ENCODE measurements at places on chromosomes 4 and X.

- peak; percentile 12 for DNase-seq
These were observed 1333.9 kb upstream of the TENM3 start for GRCh38 chr4:180909279-180909678.

GRCh38 chr4:15891312-15891711 lies 47.2 kb downstream of the FGFBP1 start:
- no peak for DNase-seq

DNA sequence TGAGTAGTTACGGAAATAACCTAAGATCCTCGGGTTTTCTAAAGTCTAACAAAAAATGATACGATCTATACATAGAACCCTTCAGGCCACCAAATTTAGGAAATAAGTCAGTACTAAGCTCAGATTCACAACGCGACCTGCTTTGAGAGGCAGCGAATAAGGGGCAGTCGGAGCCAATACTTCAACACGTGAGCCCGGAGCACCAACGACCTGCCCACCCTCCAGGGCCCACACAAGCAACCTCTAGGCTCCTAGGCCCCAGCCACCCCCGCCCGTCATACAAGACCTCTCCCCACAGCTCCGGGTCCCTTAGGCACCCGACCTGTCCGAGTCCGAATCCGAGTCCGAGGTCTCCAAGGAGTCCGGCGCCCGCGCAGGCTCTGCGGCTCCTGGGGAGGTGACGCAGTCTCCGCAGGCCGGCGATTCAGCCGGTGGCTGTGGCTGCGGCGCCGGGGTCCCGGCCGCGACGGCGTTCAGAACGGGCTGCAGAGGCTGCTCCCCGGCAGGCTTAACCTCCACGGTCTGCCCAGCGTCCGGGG lies 580 bp downstream of the NAF1 start:
- DNase-seq: peak; percentile 67

- DNase-seq: no peak
These were observed 144.5 kb downstream of the PPARGC1A start for GRCh38 chr4:23745377-23745776.

DNA sequence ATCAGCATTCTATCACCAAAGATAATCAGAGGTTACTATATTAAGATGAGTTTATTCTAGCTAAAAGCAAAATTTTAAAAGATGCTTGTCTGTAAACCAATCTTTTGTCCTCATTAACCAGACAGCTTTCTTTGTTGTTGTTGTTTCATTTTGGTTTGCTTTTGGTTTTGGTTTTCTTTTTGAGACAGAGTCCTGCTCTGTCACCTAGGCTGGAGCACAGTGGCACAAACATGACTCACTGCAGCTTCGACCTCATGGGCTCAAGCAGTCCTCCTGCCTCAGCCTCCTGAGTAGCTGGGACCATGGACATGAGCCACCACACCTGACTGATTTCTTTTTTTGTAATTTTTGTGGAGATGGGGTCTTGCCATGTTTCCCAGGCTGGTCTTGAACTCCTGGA lies 102.9 kb downstream of the COX18 start:
- no peak for DNase-seq

- peak; percentile 65 for DNase-seq
These were observed 4.2 kb downstream of the MID1 start for GRCh38 chrX:10615931-10616774.

GRCh38 chrX:82742351-82742750 lies 765.7 kb upstream of the POU3F4 start:
- no peak for DNase-seq

DNA sequence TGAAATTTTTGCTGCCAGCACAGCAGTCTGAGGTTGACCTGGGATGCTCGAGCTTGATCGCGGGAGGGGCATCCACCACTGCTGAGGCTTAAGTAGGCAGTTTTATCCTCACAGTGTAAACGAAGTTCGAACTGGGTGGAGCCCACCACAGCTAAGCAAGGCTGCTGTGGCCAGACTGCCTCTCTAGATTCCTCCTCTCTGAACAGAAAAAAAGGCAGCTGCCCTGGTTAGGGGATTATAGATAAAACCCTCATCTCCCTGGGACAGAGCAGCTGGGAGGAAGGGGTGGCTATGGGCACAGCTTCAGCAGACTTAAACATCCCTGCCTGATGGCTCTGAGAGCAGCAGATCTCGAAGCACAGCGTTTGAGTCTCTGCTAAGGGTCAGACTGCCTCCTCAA lies 314.6 kb downstream of the STPG2 start:
- DNase-seq: no peak

DNA sequence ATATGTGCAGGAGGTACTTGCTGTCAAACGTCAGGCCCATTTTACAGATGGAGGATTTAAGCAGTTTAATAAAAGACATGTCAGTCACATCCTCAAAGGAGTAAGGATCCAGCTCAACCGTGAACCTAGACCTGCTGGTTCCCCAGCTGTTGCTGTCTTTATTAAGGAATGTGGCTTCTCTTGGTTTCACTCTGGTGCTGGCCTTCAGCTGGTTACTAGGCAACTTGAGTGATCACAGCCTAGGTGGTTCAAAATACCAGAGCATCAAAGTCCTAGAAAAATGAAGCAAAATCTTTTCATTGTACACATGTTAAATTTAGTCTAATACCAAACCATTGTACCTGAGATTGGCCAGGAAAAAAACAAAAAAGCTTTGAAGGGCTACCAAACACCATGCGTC lies 32.7 kb upstream of the GLRA2 start:
- DNase-seq: no peak

DNA sequence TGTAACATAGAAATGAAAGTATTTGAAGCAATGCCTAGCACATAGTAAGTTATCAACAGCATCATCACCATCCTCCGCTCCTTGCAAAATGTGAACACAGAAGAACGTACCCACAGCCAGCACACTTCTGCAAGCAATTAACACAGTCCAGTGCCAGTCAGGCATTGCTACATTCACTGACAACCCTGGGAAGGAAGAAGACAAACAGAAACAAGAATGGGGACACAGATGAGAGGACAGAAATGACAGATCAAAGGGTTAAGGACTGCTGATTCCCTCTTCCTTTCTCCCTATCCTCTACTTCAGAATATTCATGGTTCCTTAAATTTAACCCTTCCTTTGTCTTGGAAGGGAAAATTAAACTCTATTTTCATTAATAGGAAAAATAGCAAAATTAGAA lies 53.1 kb downstream of the CHM start:
- no peak for DNase-seq

- DNase-seq: no peak
These were observed 145.8 kb downstream of the ADGRA3 start for GRCh38 chr4:22369901-22370562.

DNA sequence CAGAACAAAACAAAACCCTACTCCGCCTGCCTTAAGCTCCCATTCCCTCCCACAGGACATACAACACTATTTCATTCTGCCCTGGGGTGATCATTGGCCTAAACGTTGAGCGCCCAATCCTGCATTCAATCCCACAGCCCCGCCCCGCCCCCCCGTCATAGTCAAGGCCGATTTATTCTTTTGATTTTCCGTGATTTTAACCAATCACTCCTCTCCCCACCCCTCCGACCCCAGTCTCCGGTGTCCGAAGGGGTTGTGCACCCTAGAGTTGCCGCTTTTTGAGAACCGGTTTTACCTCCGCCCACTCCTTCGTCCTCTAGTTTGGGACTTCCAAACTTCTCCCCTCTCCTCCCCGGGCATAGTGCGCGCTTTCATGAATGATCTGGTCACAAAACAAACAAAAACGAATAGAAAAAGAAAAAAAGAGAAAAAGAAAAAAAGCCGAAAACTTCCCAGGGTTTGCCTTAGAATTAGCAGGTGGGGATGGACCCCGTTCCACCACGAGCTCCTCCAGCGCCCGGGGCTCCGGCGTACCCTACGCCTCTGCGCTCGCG lies 446 bp upstream of the UBE2A start:
- peak; percentile 53 for DNase-seq

DNA sequence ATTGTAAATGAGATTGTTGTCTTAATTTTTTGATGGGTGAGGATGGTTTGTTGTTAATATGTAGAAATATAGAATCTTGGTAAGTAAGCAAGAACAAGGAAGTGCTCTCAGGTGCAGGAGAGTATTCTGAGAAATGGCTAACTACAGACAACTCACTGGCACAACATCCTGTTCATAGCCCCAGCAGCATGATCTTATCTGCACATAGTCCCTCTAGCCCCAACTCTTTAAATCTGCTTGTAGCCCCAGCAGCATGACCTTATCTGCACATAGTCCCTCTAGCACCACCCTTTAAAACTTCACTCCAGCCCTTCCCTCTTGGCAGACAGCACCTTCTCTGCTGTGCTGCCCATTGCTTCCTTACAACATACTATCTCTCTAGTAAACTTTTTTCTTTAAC lies 1957.1 kb upstream of the ADGRL3 start:
- no peak for DNase-seq

- DNase-seq: no peak
These were observed 1.1 kb downstream of the GABRA2 start for GRCh38 chr4:46388857-46389256.

GRCh38 chrX:45524296-45524695 lies 323.6 kb upstream of the DIPK2B start:
- no peak for DNase-seq

- no peak for DNase-seq
These were observed 309.4 kb downstream of the MAPK10 start for GRCh38 chr4:86050496-86050895.

DNA sequence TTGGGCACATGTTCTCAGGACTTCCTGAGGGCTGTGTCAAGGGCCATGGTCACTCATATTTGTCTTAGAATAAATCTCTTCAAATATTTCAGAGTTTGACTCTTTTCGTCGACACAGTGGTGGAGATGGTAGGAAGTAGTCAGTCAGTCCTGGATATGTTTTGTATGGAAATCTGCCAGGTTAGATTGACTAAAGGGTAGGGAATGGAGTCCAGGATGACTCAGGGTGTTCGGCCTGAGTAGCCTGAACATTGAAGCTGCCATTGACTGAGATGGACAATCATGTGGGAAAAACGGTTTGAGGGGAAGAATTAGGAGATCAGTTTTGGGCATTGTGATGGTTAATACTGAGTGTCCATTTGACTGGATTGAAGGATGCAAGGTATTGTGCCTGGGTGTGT lies 177.1 kb upstream of the CENPE start:
- DNase-seq: peak; percentile 35

DNA sequence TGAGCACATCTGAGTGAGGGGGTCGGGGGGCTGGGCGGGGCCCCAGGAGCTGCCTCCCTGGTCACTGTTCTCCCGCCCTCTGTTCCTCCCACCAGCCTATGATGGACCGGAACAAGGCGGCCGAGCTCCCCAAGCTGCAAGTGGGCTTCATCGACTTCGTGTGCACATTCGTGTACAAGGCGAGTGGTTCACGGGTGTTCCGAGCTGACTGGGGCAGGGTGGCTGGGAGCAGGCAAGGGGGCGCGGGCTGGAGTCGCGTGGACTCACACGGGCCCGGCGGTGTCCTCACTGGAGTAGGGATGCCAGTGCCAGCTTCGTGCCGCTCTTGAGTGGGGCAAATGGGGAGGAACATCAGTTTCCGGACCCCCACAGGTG lies 7.7 kb downstream of the ATP5ME start:
- DNase-seq: no peak

DNA sequence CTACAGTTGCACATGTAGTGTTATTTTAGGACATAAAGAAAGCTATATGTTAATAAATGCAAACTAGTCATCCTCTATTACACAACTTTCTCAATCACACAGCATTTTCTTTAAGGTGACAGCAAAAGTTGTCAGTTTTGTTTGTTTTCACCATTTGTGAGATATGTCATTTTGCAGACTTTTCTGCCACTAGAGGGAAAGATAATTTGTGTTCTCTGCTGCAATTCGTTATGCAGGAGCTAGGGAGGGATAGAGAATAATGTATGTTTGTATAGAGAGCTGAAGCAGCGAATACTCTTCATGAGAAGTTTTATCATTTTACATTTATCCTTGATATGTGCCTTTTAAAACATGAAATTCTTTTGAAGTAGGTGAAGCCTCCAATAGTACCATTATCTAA lies 670.6 kb upstream of the ATOH1 start:
- DNase-seq: peak; percentile 28

DNA sequence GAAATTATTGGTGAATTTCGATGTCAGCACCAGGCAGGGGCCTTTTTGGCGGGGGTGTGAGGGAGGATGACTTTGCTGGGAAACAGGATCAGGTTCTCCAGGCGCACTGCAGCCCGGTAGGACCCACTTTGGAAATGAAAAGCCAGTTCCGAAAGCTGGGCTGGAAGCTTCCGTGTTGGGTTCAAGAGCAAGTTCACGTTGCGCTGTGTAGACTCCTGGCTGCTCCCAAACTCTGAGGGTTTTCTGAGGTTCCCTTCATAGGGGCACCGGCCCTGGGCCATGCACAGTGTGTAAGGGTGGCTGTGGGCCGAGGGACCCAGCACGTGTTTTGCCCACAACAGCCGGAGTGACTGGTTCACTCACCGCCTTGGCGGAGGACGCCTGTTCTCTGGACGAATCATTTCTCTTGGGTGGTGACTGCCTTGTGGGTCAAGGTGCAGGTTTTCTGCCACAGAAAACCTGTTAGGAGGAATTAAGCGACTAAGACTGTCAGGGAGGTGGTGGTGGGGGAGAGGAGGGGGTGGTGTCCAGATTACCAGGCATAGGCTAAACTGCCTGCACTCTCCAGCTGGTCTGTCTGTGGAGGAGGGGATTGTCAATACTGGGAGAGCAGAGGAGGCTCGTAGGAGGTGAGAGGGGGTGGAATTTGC lies 8.0 kb downstream of the SHOX start:
- DNase-seq: no peak

DNA sequence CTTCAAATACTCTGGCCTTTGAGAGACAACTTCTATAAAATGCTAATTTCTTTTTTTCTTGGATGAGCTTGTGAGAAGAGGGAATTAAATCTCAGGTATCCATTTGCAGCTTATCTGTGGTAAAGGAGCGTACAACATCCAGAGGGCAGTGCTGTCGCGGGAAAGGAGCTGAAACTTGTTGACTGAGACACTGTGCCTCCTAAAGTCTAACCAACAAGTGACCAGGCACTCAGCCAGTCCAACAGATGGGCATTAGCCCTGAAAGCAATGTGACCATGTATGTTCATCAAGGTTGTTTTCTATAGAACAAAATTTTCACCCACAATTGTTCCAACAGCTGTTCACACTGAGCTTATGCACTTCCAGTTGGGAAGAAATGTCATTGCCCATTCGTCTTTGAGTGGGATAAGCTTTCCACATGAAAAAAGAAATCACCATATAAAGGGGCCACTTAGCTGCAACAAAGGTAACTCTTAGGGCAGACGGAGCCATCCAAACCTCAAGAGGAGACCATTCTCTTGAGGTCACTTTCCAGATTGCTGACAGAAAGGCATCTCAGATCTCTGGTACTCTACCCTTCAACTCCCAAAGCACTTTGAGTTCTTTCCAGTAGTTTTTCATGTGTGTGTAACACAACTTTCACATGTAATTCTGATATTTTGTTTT lies 244.8 kb upstream of the NEIL3 start:
- DNase-seq: peak; percentile 14

DNA sequence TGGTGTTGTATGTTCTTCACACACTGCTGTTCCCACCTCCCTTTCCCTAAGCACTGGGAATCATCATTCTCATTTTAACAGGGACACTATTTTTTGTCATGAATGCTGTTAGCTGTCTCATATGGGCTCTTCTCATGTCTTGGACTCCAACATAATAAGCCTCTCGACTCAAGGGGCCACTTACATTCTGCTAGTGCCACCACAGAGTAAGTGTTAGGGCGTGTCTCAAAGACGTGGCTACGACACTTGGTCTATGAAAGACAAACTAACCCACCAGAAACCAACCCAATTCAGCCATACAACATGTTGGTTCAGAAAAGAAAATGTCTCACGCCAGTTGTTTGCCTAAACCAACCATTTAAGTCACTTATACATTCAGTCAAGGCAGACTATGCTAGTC lies 32.2 kb downstream of the SEL1L3 start:
- DNase-seq: no peak
